ENCODE measurements at places on chromosomes 1 and 21.

GRCh38 chr1:162019006-162019405, 4.7 kb downstream of the OLFML2B start:
- DNase-seq: no peak

DNA sequence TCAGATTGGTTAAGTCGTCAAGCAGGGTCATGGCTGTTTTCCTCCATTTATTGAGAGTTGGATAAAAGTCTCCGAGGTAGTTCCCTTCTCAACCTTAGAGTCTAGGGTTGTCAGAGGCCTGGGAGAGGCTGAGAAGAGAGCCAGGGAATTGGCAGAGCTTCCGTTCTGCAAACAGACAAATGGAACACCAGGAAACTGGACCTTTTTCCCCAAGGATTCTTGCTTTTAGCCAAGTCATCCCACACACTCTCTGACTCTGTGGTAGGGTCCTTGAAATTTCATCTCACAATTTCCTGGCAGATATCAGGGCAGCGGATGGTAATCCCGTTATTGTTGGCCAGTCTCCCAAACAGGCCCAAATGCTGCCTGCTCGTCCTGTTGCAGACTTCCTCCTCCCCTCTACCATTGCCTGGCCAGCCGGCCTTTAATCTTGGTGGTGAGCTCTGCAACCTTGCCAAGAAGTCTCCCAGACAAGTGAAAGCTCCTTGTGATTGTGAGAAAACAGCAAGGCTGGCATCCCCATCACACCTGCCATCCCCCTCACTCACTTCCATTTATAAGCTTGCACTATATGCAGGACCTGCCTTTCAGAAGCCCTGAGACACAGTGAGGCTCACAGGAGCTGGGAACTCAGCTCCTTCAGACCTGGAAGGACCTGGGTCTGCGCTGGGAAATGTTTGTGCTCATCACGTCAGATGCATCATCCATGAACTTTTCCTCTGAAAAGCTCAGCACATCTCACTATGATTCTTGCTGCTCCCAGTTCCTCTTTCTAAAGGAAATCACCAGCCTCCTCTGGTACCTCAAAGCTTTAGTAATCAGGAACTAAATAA, 13.7 kb upstream of the SRP9 start:
- DNase-seq: no peak

GRCh38 chr1:96520579-96520947, 201.0 kb upstream of the PTBP2 start:
- no peak for DNase-seq

DNA sequence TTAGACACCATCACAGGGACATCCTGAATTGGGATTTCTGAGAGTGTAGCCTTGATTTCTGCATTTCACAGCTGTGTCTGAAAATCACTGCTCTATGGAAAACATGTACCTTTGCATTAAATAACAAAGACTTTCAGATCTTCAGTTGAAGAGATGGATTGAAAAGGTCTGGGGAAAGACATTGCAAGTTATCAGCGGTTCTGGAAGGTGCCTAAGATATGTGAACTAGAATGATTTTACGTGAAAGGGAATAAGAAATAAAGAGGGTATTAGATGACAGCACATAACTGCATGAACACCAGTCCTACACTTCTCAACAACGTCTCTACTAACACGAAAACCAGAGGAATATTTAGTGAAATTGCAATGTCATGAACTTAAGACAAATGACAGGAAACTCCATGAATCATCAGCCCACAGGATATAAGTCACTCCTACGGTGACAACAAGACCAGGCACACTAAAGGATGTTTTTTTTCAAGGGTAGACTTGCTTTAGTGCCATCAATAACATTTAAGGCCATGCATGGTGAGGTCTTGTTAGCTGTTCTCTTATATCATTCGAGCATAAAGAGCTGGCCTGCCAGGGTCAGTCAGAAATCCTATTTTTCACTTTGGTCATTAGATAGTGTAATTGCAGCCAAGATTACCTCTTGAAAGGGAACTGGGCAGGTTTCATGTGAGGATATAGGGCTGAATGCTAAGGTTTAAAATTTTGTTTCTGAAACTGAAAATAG, 283.1 kb downstream of the GRIK1 start:
- DNase-seq: no peak

GRCh38 chr1:72704841-72705477, 422.6 kb upstream of the NEGR1 start:
- DNase-seq: no peak

GRCh38 chr1:64021066-64021465, 182.4 kb upstream of the UBE2U start:
- no peak for DNase-seq
